ENCODE measurements at places on chromosomes 6 and 20.

GRCh38 chr6:24568683-24569082, 73.9 kb downstream of the ALDH5A1 start:
- DNase-seq: no peak

GRCh38 chr6:15213838-15214400, 31.9 kb upstream of the JARID2 start:
- no peak for DNase-seq

GRCh38 chr20:50379049-50379990, 130.9 kb upstream of the PTPN1 start:
- DNase-seq: peak; percentile 84

- peak; percentile 88 for DNase-seq
Measured at GRCh38 chr6:328136-328670, 35.9 kb downstream of the DUSP22 start.

GRCh38 chr6:87341899-87342298, 2.7 kb upstream of the C6orf163 start:
- DNase-seq: no peak

DNA sequence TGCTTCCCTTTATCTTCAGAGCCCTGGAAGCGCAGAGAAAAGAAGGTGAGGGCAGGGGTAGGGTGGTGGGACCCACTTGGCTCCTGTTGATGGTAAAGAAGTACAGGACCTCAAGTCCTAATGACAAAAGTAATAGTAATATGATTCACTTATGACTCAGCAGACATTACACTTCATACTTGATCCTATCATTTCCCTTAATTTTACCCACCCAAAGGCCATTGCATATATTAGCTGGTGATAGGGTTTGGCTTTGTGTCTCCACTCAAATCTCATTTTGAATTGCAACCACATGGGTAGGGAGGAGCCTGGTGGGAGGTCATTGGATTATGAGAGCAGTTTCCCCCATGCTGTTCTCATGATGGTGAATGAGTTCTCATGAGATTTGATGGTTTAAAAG, 880.7 kb downstream of the KIF16B start:
- DNase-seq: no peak

DNA sequence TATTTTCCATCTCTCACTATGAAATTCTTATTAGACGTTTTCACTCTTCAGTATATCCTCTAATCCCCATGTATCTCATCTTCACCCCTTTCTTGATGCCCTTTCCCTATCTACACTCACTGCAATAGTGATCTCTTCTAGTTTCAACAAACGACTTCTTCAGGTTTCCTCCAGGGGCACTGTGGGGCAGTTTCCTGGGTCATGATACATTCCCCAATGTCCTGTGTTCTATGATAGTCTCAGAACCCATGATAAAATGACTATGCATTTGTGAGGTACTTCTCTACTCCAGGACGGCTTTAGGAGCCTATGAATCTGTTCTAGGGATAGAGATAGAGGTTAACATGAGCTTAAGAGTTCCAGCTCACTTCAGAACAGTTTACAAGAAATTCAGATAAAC, 183.3 kb downstream of the FOXC1 start:
- peak; percentile 34 for DNase-seq

DNA sequence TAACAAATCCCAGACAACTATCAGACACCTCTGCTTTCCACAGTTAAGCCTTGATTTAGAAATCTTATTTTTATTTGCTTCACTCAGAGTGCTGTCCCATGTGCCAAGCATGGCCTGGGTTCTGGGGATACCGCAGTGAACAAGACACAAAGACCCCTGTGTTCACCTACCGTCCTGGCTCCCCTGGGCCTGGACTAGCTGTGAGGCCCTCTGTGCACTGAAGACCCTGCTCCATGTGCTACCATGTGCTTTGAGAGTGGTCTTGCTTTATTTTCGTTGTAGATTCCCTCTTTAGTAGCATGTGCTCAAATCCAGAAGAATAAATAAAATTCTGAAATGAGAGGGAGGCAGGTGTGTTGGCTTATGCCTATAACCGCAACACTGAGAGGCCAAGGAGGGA, 22.5 kb downstream of the SUMO4 start:
- no peak for DNase-seq

DNA sequence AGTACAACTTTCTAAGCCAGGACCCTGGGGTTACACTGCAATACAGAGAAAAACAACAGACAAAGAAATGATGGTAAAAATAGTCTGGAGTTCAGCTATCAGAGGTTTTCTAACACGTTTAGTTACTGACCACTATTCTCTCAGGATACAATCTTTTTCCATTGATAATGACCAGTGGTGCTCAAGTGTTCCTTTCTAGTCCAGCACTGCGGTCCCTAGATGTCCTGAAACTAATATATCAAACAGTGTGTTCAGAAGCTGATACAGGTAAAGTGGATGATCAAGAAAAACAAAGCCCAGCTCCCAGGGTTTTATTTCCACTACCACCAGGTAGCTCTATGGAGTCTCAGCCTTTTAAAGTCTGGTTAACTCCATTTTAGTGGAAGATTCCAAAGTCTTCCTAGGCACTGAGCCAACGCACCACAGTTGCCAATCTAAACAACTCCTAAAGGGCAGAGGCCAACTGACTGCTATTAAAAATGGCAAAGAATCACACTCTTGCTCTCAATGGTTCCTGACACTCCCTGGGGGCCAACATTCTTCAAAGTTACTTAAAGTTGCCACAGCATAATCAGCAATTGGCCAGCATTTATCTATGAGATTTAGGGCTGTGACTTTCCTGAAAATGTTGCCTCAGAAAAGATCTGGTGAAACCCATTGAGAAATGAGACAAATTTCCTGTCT, 38.2 kb downstream of the DZANK1 start:
- DNase-seq: no peak

DNA sequence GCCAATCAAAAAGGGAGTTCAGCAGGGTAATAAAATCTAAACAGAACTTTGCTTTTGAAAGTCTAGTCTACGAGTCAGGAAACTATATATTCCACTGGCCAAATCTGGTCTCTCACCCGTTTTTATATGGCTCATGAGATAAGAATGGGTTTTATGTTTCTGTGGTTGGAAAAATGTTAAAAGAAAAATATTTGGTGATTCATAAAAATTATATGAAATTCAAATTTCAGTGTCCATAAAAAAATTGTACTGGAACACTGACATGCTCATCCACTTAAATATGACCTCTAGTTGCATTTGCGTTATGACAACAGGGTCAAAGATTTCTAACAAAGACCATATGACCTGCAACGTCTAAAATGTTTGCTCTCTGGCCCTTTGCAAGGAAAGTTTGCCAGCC, 22.3 kb upstream of the LAMP5 start:
- no peak for DNase-seq

- DNase-seq: no peak
Measured at GRCh38 chr6:26158076-26158580, 70.9 kb downstream of the HFE start.

- no peak for DNase-seq
Measured at GRCh38 chr6:102402635-102403329, 1009.3 kb downstream of the GRIK2 start.

DNA sequence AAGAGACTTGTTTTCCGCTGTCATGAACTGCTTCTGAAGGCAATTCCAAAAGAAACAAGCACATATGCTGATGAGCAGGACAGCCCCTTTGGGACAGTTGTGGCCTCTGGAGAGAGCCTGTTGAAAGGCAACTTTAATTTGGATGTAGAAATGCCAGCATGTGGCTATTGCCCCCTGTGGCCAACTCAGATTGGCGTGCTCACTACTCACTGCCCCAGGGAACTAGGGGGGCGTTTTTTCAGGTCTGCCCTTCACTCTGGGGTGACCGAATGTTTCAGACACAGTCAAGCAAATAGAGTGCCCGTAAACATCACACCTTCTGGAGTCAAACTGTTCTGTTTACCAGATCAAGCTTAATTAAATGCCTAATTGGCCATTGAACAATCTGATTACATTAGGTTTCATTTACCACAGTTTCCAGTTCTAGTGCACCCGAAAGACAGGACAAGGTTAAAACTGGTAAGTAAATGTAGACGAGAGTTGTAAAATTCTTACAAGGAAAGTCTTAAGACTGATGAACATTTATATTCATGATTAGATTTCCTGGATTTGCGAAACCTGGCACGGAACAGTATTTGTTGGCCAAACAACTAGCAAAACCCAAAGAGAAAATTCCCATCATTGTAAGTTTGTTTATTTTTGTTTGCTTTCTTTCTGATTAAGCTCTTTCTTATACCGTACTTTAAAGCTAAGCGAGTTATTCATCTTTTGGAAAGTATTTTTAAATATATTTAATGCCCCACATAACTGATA, 75.9 kb upstream of the SYNJ2 start:
- no peak for DNase-seq

DNA sequence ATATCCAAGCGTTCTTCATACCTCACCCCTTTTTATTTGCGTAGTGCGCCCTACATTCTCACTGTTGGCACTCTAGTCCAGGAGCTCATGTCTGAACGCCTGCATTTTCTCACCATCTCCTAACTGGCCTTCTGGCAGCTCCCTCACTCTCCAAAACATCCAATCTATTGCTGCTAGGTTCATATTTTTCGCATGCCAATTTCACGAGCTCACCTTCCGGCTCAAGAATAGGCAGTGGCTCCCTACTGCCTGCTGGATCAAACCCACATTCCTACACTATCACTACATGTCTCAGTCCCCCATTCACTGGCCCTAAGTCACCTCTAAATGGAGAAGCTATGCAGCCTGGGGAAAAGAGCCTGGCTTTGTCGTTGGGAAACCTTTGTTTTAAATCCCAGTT, 115.0 kb downstream of the IPCEF1 start:
- DNase-seq: no peak

DNA sequence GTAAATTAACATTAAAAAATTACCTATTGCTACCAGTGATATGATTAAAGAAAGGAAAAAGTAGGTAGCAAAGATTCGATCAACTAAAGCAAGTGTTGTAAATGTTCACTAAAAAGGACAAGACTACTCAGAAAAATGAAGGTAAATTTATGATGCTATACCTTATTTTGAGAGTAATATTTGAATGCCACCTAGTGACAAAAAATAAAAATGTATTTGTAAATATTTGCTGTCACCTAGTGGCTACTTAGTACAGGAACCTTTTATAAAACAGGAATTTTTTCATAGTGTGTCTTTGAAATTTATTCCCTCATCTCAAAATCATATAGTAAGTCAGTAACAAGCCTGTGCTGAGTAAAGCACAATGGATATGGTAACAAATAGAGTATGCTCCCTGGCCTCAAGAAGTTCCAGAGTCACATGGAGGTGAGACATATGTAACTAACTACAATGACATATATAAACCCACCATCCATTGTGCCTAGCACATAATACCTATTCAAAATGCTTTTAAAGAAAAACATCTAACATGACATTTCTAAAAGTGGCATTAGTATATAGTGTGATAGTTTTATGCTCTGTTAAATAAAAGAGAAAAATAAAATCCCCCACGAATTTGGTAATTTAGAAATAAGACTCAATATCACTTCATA, 193.1 kb upstream of the SIM1 start:
- no peak for DNase-seq

DNA sequence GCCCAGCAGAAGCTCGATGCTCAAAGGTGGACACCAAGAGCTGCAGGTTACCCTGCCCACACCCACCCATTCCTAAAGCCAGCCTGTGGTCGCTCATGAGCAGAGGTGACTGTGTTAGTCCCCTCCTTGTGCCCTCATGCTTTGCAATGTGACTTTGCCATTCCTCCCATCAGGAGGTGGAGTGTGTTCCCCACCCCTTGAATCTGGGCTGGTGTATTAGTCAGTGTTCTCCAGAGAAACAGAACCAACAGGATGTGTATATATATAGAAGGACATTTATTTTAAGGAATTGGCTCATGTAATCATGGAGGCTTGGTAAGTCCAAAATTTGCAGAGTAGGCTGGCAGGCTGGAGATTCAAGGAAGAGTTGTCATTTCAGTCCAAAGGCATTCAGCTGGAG, 54.4 kb upstream of the RNF24 start:
- DNase-seq: no peak

- DNase-seq: no peak
Measured at GRCh38 chr20:37567671-37568588, 40.3 kb upstream of the BLCAP start.

GRCh38 chr20:44688053-44688625, 27.0 kb upstream of the CCN5 start:
- no peak for DNase-seq

GRCh38 chr6:114344246-114344970, 1.6 kb upstream of the HS3ST5 start:
- DNase-seq: no peak

- no peak for DNase-seq
Measured at GRCh38 chr6:36032261-36032660, 4.7 kb downstream of the MAPK14 start.

DNA sequence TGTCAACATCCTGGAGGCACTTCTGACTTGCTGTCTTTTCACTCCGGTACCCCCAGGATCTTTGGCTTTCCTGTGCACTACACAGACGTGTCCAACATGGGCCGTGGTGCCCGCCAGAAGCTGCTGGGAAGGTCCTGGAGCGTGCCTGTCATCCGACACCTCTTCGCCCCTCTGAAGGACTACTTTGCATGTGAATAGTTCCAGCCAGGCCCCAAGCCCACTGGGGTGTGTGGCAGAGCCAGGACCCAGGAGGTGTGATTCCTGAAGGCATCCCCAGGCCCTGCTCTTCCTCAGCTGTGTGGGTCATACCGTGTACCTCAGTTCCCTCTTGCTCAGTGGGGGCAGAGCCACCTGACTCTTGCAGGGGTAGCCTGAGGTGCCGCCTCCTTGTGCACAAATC, 12.0 kb upstream of the MAPRE1 start:
- DNase-seq: no peak

DNA sequence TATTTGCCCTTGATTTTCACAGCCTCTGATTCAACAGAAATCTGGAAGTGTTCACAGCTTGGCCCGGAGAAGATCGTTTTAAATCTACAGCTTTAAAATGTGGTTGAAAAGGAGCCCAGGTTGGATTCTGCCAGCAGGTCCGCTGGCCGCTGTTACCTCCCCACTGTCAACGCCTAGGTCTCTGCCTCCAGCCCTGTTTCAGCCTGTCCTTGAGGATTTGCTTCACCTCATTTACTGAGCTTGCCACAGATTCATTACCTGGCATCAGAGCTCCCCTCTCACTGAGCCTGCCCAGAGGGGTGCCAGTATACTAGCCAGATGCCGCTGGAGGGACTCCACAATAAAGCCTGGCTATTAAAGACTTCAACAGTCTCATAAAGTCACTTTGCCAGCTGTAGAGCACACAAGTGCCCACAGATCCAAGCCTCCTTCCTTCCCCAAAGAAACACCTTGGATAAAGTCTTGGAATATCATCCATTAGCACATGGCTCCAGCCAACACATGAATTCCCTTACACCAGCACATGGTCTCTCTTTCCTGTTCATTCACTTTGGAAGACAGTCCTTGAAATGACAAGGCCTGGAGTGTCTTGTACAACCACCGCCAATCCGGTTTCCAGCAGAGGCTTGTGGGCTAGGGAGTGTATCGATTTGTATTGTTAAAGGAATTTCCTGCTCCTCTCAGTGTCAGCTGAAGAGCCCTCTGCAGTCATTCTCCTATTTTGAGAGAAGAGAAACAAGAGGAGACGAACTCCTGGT, 9.5 kb upstream of the NR2E1 start:
- DNase-seq: peak; percentile 41

DNA sequence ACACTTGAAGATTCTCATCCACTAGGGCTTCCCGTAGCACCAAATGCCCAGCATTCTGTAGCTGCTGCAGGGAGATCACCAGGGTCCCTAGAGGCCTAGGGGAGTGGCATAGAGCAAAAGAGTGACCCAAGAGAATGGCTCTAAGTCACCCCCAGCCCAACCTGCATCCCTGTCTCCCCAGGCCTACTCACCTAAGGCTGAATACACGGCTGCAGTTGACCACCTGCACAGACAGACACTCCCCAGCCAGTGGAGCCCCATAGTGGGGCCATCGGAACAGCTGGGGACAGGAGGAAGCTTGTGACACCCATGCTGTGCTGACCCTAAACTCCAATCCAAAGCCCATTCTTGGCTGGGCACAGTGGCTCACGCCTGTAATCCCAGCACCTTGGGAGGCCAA, 9.5 kb upstream of the SPAG4 start:
- DNase-seq: no peak

All from AG20443 (cell line).